Activated naive CD4-positive, alpha-beta T cell treated with anti-CD3 and anti-CD28 coated beads for 36 hours (primary cell): ENCODE measurements at places on chromosomes 2 and 18.

DNA sequence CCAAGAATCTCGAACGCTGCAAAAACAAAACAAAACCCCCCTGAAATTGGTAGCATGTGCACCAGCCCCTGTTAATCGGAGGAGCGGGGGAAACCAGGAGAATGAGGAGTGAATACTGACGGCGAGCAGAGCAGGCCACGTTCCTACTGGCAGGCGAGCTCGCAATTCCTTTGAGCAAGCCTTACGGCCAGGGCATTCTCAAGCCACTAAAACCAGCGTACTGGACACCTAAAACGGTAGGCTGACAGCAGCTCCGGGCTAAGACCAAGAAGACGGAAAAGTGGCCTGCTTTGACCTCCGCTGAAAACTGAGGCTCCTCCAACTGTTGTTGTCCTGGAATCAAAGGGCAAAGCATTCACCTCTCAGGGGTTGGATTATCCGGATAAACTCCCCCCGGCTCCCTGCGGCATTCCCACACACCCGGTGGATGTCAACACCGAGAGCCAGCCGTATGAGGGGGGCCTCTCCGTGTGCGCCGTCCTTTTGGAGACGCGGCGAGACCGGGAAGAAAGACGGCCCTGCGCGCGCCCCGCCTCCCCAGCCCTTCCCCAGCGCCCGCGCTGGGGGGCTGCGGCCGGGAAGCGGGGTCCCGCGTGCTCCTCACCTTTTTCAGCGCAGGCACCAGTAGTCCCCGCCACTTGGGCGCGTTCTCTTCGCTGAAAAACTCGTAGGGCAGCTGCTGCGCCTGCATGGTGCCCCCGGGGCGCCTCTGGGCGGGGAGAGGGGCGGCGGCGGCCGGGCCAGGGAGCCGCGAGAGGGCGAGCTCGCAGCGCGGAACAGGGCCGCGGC is 925 bp downstream of the SOS1 start:
- DNase-seq: peak; percentile 65

- no peak for DNase-seq
These were observed 43.5 kb downstream of the NPPC start for GRCh38 chr2:231882646-231883045.

DNA sequence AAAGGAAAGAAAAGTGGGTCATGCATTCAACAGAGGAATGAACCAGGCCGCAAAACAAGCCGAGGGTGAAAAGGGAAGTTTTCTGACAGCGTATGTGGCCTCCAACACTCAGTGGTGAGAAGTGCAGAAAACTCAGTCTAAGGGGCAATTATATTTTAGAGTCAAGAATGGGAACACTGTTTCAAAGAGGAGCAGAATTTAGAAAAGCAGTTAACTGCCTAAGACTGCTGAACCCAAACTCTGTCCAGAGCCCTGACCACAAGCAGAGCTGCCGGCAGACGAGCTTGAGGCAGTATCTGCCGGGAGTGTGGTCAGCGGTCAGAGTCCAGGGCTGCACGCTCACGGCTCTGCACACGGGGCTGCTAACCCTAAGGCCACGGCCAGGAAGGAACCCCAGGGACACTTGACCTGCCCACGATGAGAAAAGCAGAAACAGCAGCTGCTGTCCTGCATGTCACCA is 347.0 kb upstream of the ID2 start:
- no peak for DNase-seq

GRCh38 chr2:224638301-224638823 is 53.2 kb upstream of the CUL3 start:
- DNase-seq: peak; percentile 58

DNA sequence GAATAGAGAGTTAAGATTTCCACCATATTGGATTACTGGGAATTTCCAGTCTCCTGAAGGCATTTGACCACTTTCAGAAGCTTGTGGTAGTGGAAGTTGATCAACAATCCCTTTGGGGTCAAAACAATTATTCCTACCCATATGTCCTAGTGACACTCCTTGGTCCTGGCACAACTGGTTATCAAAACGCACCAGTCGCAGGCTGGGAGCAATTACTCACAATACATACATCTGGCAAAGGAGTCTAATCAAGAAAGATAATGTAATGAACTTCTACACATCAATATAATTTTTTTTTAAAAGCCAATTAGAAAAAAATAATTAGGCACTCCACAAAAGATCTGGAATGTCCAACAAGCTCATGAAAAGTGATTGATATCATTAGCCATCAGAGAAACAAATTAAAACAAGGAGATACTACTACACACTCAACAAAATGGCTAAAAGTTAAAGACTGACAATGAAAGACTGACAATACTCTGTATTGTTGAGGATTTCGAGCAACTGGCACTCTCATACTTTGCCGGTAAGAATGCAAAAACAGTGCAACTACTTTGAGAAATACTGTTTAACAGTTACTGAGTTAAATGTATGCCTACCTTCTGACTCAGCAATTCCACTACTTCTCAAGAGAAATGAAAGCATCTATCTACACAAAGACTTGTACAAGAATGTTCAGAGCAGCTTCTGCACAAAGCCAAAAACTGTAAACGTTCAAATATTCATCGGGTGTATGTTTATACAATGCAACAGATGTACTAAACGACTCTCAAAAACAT is 2.0 kb downstream of the INO80C start:
- no peak for DNase-seq

- no peak for DNase-seq
These were observed 132.8 kb downstream of the CYP26B1 start for GRCh38 chr2:72014831-72015230.

- no peak for DNase-seq
These were observed 3.0 kb upstream of the CHMP3 start for GRCh38 chr2:86566158-86566820.

GRCh38 chr18:59459369-59460071 is 100.5 kb upstream of the LMAN1 start:
- DNase-seq: no peak

- no peak for DNase-seq
These were observed 602.9 kb downstream of the NYAP2 start for GRCh38 chr2:226002438-226002837.

DNA sequence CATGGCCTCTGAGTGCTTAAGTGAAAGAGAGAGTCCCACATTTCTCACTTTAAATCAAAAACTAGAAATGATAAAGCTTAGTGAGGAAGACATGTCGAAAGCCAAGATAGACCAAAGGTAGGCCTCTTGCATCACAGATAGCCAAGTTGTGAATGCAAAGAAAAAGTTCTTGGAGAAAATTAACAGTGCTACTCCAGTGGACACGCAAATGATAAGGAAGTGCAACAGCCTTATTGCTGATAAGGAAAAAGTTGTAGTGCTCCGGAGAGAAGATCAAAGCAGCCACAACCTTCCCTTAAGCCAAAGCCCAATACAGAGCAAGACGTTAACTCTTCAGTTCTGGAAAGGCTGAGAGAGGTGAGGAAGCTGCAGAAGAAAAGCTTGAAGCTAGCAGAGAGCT is 32.1 kb downstream of the PSMD1 start:
- DNase-seq: no peak

GRCh38 chr2:68251855-68252399 is 405 bp downstream of the PPP3R1 start:
- DNase-seq: peak; percentile 47

GRCh38 chr2:223896833-223897311 is 48.3 kb downstream of the WDFY1 start:
- no peak for DNase-seq

GRCh38 chr2:74417763-74418162 is 3.7 kb downstream of the C2orf81 start:
- no peak for DNase-seq

- DNase-seq: no peak
These were observed 105.9 kb upstream of the SNTG2 start for GRCh38 chr2:844715-845114.

- DNase-seq: no peak
These were observed 38.4 kb upstream of the DTNB start for GRCh38 chr2:25711675-25712354.

- DNase-seq: no peak
These were observed 7.5 kb upstream of the CCDC195 start for GRCh38 chr2:224723586-224724217.

GRCh38 chr2:124316881-124317605 is 292.0 kb downstream of the CNTNAP5 start:
- DNase-seq: no peak

DNA sequence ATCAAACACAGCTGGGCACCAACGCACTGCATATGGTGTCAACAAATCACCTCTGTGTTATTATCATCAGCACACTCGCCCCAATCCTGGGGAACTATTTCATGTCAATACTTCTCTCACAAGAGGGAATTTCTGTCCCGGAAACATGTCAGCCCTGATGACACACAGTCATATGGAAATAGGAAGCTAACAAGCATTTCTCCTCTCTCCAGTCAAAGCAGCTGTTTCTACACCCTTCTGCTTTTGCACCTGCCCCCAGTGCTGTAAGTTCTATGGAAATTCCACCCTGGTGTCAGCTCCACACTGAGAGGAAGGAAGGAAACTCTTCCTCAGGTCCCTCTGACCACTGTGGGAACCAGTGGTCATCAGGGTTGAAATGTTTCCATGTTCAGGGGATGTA is 447.6 kb upstream of the ID2 start:
- no peak for DNase-seq

DNA sequence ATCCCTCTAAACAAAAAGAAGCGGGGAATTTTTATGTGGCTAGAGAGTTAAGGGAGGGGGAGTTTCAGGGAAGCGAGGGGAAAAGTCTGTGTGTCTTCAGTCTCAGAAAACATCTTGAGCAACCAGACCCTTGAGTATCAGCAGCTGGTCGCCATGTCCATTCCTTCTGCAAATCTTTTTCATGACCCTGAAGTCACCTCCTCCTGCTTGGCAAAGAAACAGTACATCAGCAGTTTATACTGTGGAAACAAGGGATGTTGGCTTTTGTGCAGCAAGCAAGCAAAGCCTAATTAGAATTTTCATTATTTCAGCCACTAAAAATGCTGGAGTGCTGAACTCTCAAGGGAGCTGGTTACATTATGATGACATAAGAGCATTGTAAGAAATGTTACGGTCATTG is 187.4 kb upstream of the SLC8A1 start:
- DNase-seq: no peak

DNA sequence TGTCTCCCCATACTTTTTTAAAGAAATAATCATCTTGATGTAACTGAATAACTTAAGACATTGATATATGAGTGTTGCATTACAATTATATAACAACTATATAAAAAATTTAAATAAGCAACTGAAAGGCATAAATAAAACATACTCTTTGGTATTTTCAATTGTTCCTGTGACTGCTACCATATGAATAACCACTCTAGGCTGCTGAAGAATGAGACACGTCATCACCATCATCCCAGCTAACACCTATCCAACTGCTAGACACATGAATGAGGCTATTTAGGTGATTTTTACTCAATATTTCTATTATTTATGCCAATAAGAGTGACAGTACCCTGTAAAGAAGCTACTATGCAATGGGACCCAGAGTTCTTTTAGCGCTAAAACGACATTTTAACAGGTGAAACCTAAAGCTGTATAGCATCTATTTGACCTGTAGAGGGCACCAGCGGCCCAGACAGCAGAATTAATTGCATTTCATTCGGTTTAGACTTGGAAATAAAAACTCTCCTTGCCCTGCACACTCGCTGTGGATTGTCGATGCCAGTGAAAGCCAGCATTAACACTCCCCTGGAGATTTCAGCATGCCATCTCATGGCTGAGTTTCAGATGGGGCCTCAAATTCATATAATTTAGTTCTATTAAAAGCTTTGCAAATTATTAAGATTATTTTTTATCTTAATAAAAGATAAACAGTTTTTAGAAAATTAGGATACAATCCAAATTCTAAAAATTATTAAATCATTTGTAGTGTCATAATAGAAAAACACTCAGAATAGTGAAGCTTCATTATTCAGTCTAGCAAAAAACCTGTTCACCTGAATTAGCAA is 89.4 kb upstream of the MAP2 start:
- DNase-seq: peak; percentile 63

DNA sequence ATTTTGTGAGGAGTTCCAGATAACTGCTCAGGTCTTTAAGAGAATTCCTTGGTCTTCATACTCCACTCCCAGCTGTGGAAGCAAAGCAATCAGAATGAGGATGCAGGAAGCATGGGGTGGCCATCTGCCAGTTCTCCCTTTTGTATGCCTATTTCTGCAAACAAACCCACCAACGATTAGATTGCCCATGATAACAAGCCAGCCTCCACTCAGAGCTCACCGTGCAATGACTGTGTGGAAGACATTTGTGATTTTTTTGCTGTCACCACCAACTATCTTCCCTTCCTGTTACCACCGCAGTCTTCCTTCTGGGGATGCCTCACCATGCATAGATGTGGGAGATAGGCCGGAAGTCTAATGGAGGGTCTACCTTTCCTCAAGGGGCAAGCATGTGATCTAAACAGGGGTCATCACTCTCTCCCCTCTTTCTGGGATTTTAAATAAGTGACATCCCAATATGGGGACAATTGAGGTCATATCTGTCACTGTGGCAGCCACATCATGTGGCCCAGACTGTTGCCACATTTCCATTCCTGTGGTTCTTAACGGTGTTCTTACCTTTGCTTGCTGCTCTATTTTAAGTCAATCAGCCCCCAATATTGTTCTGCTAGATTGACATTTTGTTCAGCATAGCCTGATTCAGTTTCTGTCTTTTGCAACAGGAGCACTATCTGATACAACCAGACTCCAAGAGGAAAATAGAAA is 4.4 kb downstream of the AFF3 start:
- no peak for DNase-seq

DNA sequence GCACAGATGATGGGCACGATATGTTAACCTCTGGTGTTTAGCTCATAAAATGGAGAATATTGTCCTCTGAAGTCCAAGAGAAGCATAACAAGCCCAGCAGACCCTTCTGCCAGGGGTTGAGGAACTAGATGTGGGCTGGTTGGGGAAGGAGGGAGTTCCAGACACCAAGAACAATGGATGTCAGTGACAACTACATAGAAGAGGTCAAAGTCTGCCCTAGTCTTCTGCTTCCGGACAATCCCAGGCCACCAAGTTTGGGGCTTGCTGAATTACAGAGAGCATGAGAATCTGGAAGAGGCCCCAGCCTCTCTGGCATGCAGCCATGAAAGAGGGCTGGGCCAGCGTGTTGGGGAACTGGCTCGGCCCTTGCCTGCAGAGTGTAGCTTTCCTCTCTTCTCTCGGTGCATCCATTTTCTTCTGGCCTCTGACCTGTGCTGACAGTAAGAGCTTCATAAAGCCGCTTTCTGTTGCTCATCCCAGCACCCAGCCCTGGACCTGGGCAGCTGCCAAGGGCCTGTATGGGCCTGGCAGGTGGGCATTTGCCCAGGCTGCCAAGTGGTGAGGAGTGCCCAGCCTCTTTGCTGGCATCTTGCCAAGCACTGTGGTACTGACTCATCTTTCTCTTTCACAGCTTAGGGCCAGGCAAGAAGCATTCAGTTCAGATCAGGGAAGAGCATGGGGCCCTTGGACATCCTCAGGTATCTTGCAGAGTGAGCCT is 14.6 kb upstream of the LAPTM4A start:
- DNase-seq: peak; percentile 26

GRCh38 chr2:119387381-119388129 is 20.8 kb downstream of the DBI start:
- peak; percentile 25 for DNase-seq

GRCh38 chr18:9866627-9867026 is 19.1 kb upstream of the TXNDC2 start:
- no peak for DNase-seq

- no peak for DNase-seq
These were observed 57.1 kb downstream of the CD226 start for GRCh38 chr18:69890558-69890957.

GRCh38 chr18:33750366-33750765 is 172.3 kb downstream of the ASXL3 start:
- DNase-seq: no peak
